ENCODE measurements at places on chromosomes 16 and 17. TPM values are rescaled to one million over a fixed set of nuclear protein-coding genes. Genes with fewer than 3 reads are reported as not detected.

DNA sequence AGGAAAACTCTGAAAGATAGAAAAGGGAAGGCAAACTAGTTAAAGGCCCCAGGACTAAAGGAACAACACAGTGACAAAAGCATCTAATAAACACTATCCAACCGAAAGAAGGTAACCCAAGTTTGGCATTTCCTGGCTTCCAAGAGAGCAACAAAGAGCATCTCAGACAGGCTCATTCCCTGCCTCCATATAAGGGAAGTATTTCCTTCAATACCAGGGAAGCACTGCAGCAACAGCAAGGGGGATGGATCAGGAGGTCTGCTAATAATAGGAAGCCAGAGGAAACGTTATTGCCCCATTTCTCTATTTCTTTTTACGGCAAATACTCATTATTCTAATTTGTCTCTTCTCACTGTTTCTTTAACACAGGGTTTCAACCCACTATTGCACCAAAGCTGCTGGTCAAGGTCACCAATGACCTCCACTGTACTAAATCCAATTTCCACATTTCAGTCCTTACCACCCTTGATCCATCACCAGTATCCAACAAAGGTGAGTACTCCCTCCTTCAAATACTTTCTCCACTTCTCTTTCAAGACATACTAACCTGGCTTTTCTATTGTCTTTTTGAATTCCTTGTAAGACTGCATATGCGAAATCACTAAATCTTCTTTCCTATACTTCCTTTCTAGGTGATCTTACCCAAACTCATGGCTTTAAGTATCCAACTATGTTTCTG is 86.1 kb downstream of the KANSL1 start:
- DNase-seq, result no peak

Gene GRIN2A
- 4.8 TPM for total RNA-seq

Gene BRICD5
- total RNA-seq, result 12.3 TPM

DNA sequence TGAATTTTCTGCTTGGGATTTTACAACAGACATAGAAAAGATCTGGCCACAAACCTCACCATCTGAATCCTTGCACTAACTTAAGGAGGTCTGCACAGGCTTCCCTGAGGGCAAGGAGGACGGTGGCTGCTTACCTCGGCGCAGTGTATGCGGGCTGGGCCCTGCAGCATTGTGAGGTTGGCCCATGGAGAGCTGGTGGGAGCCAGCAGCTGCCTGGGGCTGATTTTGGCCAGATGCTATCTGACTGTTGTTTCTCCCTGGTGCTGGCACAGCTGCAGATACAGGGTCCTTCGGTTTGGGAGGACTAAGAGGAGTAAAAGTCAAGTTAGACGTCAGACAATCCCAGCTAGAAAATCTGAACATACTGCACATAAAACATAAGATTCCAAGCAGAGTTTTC is 79.8 kb downstream of the ARHGAP17 start:
- DNase-seq, result no peak

DNA sequence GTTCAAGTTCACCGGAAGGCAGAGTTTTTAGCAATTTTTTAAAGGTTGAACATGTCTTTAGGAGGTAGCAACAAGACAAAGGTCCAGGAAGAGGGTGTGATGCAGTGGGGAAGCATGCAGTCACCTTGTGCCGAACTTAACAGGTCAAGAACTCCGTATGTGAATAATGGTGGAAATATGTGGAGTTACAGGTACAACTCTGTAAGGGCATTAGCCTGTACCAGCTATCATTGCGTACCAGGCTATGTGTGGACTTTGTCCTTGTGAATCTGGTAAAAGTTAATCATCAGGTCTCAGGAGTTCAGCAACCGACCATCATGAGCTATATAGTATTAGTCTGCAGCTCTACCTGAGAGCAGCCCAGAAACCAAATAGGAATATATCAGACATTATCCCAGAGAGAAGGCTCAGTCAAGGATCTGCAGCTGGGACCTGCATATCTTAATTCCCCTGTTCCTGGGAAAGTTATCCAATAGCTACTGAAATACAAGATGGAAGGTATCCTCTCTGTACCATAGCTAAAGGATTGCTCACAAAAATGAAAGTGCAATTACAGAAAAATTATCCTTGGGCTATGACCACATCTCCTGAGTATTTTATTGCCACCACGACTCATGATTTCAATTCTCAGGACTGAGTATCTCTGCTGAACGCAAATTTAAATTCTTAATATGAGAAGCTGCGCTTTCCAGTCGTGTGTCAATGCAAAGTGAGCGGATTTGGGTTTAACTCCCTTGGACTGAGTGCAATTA is 469.3 kb downstream of the CDH13 start:
- no peak for DNase-seq

Gene TBC1D3L
- 12.0 TPM for total RNA-seq

- no peak for DNase-seq
Measured at GRCh38 chr16:51155199-51155607, 4.1 kb upstream of the SALL1 start.
